ENCODE measurements at places on chromosomes 5 and 9. TPM values are rescaled to one million over a fixed set of nuclear protein-coding genes. Genes with fewer than 3 reads are reported as not detected.

GRCh38 chr5:100165309-100165708 is 369.9 kb upstream of the FAM174A start:
- no peaks in the 10 kb centered on the region for H3K4me1 ChIP-seq
- DNase-seq = no peak
- no peaks in the 10 kb centered on the region for H3K27me3 ChIP-seq
- H3K27ac ChIP-seq = no peak overlapping the region

DNA sequence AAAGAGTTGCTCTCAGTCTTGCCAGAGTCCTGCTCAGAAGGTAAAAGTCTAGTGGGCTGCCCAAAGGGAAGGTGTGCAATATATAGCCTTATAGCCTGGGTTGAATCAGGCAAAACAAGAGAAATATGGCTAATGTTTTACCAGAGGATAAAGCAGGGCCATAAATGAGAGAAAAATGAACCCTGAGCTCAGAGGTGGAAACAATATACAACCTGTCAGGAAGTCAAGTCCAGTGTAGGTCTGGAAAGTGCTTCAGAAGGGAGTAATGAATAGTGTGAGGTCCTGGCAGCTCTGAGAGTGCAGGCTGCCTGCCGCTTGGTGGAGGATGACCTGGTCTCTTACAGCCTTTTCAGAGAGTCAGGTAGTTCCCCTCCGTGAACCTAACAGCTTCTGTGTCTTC is 177.8 kb upstream of the TNC start:
- no peak for DNase-seq
- no peaks in the 10 kb centered on the region for H3K36me3 ChIP-seq
- no peak overlapping the region for H3K4me3 ChIP-seq
- H3K4me1 ChIP-seq = peaks cover 10% of the 10 kb centered on the region
- H3K27ac ChIP-seq = no peak overlapping the region

GRCh38 chr9:70160686-70161600 is 97.8 kb upstream of the SMC5 start:
- DNase-seq = no peak
- no peaks in the 10 kb centered on the region for H3K4me1 ChIP-seq
- H3K27ac ChIP-seq = no peak overlapping the region
- no peak overlapping the region for H3K4me3 ChIP-seq
- H3K27me3 ChIP-seq = no peaks in the 10 kb centered on the region

DNA sequence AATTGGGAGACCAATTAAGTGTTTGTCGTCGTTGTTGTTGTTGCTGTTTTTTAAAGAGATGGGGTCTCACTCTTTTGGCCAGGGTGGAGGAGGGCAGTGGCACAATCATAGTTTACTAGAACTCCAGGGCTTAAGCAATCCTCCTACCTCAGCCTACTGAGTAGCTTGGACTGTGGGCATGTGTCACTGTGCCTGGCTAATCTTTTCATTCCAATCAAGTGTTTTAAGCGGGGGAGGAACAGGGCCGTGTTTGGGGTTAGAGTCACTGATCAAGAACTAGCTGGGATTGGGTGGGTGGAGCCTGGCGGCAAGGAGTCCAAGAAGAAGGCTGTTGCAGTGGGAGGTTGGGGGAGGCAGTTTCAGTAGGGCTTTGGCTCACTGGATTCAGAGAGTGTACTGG is 13.8 kb downstream of the SNX30 start:
- no peak overlapping the region for H3K27ac ChIP-seq
- DNase-seq = no peak
- H3K4me1 ChIP-seq = no peaks in the 10 kb centered on the region
- H3K27me3 ChIP-seq = no peaks in the 10 kb centered on the region

- H3K27ac ChIP-seq = no peak overlapping the region
- no peak for DNase-seq
- no peaks in the 10 kb centered on the region for H3K36me3 ChIP-seq
- peaks cover 5% of the 10 kb centered on the region for H3K27me3 ChIP-seq
These were observed 142.8 kb downstream of the BARX1 start for GRCh38 chr9:93812410-93812668.

- H3K36me3 ChIP-seq = no peaks in the 10 kb centered on the region
- H3K4me3 ChIP-seq = no peak overlapping the region
- no peak overlapping the region for H3K27ac ChIP-seq
- H3K4me1 ChIP-seq = no peaks in the 10 kb centered on the region
- H3K27me3 ChIP-seq = no peaks in the 10 kb centered on the region
These were observed 294.7 kb downstream of the ZSWIM6 start for GRCh38 chr5:61626639-61627282.

DNA sequence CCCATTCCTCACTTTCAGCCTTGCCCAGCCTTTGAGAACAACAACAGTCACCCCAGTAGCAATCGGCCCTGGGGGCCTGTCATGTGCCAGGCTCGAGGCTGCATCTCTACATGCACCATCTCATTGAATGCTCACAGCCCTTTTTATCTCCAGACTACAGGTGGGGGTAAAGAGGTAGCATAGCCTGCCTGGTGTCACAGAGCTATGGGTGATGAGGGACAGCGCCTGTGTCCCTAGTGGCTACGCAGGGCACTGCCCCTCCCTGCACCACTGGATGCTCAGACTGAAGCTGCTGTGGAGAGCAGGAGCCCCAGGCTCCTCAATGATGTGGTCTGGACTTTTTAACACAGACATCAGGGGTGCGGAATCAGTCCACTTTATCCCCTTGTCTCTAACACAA is 2.8 kb downstream of the CAMK2A start:
- H3K4me3 ChIP-seq = no peak overlapping the region
- no peaks in the 10 kb centered on the region for H3K36me3 ChIP-seq
- no peaks in the 10 kb centered on the region for H3K4me1 ChIP-seq
- peak; percentile 62 for DNase-seq
- no peak overlapping the region for H3K27ac ChIP-seq
- peaks cover 7% of the 10 kb centered on the region for H3K27me3 ChIP-seq

DNA sequence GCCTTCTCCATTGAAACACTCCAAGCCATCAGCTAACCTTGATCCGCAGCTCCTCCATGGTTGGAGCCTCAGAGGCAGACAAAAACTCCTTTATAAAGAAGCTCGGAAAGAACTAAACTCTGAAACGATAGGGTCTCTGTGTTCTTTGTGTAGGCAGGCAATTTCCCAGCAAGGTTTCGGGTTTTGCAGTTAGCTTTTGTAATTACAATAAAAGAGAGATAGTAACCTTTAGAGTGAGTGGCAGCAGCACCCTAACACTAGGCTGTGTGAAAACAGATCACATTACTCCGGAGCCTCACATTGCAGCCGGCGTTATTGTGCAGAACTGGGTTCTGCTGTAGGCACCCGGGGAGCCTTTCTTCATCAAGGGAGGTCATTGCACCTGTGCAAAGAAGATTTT is 115.8 kb upstream of the MAP3K1 start:
- H3K4me3 ChIP-seq = no peak overlapping the region
- no peaks in the 10 kb centered on the region for H3K4me1 ChIP-seq
- H3K27me3 ChIP-seq = 0 out of 2 replicates have a peak, but pooled peaks cover 3% of the 10 kb centered on the region
- DNase-seq = no peak
- H3K27ac ChIP-seq = no peak overlapping the region

GRCh38 chr5:131379723-131380122 is 115.9 kb downstream of the CDC42SE2 start:
- no peaks in the 10 kb centered on the region for H3K27me3 ChIP-seq
- H3K36me3 ChIP-seq = no peaks in the 10 kb centered on the region
- DNase-seq = peak; percentile 61
- peak overlapping the region; percentile 67 for H3K27ac ChIP-seq
- peaks cover 16% of the 10 kb centered on the region for H3K4me1 ChIP-seq

DNA sequence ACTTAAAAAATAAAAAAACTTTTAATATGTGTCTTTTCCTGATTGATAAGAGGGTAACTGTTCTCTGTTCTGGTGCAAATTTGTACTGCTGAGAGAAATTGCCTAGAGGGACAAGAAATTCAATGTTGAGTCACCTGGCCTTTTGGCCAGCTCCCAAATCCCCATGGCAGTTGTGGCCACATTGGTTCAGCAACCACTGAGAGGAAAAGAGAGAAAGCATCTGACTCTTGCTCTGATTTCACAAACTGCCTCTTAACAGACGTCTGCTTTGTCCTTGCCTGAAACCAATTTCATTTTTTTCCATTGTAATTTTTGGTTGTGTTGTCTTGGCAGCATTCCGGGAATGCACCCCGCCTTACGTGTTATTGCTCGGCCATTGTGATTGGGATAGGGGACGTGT is 42.4 kb downstream of the NTRK2 start:
- no peaks in the 10 kb centered on the region for H3K36me3 ChIP-seq
- peak overlapping the region; percentile 55 for H3K27ac ChIP-seq
- peaks cover 19% of the 10 kb centered on the region for H3K4me1 ChIP-seq
- no peak overlapping the region for H3K4me3 ChIP-seq
- H3K27me3 ChIP-seq = no peaks in the 10 kb centered on the region

DNA sequence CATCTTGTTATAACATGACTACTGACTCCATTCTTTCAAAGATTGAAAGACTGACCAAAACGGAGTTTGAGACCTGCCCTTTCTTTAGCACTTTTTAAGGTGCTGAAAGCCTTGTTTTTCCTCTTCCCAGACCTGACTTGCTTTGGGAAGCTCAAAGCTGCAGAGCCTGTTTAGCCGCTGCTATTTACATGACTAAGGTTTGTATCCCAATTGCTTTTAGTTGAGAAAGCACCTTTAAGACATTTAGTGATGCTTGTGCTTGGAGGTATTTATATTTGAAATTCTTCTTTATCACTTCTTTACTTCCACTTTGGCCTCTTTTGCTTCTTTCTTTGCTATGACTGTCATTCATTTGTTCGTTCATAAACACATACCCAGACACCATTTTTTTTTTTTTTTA is 182.6 kb upstream of the ELL2 start:
- H3K27me3 ChIP-seq = no peaks in the 10 kb centered on the region
- H3K27ac ChIP-seq = peak overlapping the region; percentile 71
- H3K36me3 ChIP-seq = no peaks in the 10 kb centered on the region
- peak; percentile 79 for DNase-seq

DNA sequence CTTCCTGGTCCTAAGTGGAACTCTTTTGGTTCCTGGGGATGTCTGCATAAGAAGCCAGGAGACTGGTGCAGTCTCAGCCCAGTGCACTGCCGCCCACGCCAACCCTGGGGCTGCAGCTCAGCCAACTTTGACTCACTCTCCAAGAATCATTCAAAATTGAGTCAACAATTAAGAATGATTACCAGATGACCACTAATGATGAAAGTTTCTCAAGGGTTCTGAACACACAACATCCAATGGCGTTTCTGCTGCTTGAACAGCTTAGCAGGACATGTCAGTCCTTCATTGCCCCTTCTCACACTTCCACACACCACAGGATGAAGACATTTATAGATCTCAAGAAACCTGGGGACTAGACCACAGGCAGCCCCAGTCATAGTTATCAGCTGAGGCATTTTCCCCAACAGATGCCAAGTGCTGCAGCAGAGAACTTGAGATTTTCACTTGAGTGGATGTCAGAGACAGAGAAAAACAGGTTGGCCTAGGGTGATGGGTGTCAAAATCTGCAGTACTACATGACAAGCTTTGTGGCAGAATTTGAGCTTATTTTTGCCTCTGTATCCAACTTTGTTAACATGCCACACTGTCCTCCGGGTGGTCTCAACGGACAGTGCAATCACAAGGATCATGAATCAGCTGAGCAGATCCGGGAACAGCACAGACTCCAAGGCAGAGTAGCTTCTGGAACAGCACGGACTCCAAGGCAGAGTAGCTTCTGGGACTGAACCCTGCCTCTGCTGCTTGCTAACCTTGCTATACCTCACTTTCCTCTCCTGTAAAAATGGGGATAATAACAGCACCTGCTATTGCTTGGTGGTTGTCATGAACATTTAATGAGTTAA is 356.1 kb downstream of the SPOCK1 start:
- peak overlapping the region; percentile 29 for H3K27ac ChIP-seq
- no peak overlapping the region for H3K4me3 ChIP-seq
- DNase-seq = peak; percentile 78
- no peaks in the 10 kb centered on the region for H3K36me3 ChIP-seq
- no peaks in the 10 kb centered on the region for H3K27me3 ChIP-seq

DNA sequence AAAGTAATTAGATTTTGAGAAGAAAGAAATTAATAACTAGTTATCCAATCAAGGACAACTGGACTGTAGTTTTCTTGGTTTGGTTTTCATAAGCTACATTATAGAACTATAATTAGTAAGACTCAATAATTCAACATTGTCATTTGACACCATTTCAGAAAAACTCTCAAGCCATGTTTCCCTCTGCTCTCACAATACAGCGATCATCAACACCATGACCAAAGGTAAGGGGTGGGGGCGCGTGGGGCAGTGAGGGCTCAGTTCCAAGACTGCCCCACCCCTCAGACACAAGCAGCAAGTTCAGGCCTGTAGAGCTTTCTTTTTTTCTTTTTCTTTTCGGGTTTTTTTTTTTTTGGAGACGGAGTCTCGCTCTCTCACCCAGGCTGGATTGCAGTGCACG is 6.4 kb downstream of the CMBL start:
- no peaks in the 10 kb centered on the region for H3K27me3 ChIP-seq
- DNase-seq = no peak
- H3K36me3 ChIP-seq = peaks cover 27% of the 10 kb centered on the region
- no peak overlapping the region for H3K27ac ChIP-seq
- peaks cover 25% of the 10 kb centered on the region for H3K4me1 ChIP-seq
- H3K4me3 ChIP-seq = no peak overlapping the region

DNA sequence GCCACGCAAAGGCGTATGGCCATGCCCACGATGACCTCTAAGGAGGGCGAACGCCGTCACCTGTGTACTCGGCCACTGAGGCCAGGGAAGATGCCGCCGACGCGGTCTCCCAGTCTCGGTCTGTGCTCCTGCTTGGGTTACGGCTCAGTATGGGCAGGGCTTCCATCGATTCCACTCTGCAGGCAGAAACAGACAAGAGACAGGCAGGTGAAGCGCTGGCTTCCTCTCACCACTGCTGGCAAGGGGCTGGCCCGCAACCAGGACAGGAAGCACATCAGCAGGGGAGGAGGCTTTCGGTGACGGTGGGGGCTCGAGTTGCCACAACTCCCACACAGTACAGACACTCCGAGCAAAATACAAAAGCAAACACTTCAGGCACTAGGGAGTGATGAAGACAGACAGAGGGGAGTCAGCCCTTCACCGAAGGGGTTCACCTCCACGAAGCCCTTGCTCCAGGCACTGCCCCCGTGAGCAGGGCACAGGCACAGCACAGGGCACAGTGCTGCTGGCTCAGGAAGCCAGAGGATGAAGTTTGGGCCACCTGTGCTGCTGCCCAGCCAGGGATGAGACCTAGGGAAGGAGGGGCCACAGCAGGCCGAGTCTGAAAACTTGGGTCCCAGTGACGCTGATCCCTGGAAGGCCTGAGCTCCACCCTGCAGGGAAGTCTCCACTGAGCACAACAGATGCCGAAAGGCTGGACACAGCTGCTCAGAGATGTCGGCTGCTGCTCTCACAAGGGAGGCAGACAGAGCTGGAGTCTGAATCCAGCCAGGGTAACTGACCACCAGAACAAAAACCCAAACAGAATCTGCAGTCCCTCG is 91.3 kb downstream of the CAMSAP1 start:
- DNase-seq = no peak
- no peak overlapping the region for H3K4me3 ChIP-seq
- no peaks in the 10 kb centered on the region for H3K27me3 ChIP-seq
- no peaks in the 10 kb centered on the region for H3K4me1 ChIP-seq
- H3K36me3 ChIP-seq = peaks cover 4% of the 10 kb centered on the region

Gene HTR4
- total RNA-seq = not detected

Gene C5orf52
- not detected for total RNA-seq

Gene LCN12
- 0.55 TPM for total RNA-seq

Gene PCDHB4
- 0.07 TPM for total RNA-seq
